ENCODE measurements at places on chromosomes 6 and 20.

- no peak for DNase-seq
Observed at GRCh38 chr6:73017476-73017875, 207.8 kb downstream of the KHDC1L start.

DNA sequence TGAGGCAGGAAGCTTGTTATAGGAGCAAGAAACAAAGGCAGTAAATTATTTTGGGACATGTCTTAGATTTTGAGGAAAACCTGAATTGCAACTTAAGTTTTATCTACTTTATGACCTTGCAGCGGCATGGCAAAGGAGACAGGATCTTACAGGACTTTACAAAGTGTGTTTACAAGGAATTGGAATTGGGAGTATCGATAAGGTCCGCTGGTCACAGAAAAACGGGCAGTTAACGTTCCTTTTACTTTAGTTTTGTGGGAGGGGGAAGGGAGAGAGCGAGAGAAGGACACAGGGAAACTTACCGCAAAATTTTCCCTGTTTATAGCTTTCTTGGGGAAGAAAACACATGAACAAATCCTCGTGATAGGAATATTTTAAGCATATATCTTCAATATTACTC is 1607.2 kb downstream of the GRIK2 start:
- DNase-seq: no peak

GRCh38 chr6:77650098-77650663 is 2.7 kb upstream of the MEI4 start:
- peak; percentile 2 for DNase-seq

DNA sequence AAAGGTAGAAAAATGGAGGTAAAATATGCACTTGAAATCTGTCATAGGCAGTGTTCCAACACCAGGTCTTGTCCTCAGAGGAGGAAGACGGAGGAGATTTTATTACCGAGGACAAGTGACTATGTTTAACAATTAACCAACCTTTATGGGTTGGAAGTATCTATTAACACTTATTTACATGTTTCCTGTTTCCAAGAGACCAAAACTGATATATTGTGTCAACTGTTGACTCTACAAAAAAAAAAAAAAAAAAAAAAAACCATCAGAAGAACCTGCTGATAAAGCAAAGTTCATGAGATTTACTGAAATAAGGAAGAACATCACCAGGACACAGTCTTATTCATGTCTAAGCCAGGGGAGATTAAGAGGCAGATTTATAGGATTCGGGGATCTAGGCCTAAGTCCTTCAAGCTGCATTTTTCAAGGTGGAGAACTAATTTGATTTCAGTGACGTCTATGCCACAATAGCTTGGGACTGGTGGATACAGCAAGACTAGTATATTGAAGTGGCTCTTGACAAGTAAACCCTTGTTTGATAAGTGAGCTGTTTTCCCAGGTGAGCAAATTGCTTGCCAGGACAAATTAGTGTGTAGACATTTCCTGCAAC is 126.6 kb upstream of the NAA20 start:
- no peak for DNase-seq

- no peak for DNase-seq
Observed at GRCh38 chr20:24612799-24613775, 143.7 kb downstream of the SYNDIG1 start.

- no peak for DNase-seq
Observed at GRCh38 chr20:52536841-52537400, 345.3 kb upstream of the ZFP64 start.

DNA sequence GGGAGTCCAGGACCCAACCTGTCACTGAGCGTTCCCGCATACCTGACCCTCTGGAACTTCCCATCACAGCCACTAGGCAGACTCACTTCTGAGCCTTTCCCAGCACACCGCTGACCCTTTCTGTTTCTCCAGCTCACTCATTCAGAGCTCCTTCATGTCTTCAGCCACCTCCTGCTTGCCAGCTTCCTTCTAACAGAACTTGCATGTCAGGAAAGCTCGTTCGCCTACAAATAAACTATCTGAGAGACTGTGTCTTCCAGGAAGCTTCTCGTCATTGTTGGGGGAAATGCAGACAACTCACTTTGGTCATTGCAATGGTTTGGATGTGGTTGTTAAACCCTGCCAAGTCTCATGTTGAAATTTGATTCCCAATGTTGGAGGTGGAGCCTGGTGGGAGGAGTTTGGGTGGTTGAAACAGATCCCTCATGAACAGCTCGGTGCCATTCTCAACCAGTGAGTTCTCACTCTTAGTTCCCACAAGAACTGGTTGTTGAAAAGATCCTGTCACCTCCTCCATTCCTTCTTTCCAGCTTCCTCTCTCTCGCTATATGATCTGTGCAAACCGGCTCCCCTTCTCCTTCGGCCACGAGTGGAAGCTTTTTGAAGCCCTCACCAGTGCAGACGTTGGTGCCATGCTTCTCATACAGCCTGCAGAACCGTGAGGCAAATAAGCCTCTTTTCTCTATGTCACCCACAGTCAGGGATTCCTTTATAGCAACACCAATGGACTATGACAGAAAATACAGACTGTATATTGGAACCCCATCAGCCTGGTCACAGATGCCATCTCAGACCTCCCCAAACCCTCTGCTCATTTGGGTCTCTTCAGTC is 1.4 kb upstream of the MUC21 start:
- DNase-seq: no peak

DNA sequence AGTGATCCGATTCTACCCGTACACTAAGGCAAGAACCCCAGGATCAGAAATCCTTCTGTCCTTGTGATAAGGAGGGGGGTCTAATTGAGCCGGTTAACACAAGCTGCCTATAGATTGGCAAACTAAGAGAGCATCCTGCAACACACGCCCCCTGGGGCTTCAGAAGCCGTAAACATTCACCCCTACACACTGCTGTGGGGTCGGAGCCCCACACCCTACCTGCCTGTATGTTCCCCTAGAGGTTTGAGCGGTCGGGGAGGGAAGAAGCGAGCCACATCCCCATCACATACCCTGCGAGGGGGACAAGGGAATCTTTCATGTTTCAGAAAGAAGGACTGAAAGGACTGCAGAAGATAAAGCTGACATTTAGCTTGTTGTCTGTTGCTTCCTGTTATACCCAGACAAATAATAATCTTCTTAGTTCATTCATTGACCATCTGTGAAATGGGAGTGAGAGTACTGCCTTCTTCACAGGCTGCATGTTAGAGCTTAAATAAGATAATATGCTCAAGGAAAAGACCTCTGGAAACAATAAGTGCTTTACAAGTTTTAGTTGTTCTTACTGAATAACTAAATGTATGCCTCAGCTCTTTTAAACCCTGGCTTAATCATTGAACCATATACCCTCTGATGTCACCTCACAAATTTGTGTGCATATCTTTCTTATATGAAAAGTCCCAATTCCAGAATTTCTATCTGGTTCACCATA is 74.2 kb upstream of the RNF217 start:
- no peak for DNase-seq

DNA sequence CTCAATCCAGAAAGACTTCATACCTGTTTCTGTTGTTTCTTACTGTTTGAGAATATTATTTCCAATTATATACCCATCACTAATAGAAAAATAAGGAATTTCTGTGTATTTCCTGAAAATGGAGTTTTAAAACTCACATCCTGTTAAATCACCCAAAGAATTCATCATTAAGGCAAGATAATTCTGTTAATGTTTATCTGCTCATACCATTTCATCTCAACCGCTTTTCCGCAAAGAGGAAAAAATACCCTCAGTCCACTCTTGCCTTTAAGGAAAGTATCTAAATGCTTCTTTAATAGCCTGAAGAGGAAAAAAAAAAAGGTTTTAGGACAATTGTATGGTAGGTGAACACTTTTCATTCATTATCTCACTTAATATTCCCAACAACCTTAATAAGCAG is 7.3 kb downstream of the TPMT start:
- DNase-seq: no peak
